Left ventricle myocardium inferior (tissue), 1 donor: ENCODE measurements at places on chromosomes 6 and 20. TPM values are rescaled to one million over a fixed set of nuclear protein-coding genes. Genes with fewer than 3 reads are reported as not detected.

- H3K27ac ChIP-seq: no peak overlapping the region
- H3K4me3 ChIP-seq: no peak overlapping the region
- H3K36me3 ChIP-seq: no peaks in the 10 kb centered on the region
Measured at GRCh38 chr20:40949346-40949745, 79.3 kb upstream of the TOP1 start.

DNA sequence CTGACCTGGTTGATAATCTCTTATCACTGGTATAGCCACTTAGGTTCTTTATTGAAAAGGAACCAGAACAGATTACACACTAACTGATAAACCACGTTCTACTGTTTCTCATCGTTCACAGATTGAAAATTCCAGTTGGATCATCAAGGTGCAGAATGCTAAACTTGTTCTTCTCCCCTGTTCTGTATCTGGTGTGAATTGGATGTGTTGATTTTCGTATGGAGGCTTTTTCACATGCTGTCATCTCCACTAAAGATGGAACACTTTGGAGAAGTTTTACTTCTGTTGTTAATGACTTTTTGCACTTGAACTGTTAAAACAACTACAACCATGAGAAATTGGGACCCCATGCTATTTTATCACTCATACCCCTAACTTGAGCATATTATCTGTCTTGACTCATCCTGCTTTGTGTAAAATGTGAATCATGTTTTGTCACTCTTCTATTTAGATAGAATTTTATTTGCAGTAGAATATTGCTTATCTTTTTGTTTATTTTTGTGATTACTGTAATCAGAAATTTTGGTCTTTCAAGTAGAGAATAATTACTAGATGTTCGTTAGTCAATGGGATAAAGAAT lies 17.5 kb downstream of the VAPB start:
- no peak for DNase-seq
- H3K36me3 ChIP-seq: no peaks in the 10 kb centered on the region
- peaks cover 89% of the 10 kb centered on the region for H3K4me1 ChIP-seq
- no peak overlapping the region for H3K4me3 ChIP-seq

DNA sequence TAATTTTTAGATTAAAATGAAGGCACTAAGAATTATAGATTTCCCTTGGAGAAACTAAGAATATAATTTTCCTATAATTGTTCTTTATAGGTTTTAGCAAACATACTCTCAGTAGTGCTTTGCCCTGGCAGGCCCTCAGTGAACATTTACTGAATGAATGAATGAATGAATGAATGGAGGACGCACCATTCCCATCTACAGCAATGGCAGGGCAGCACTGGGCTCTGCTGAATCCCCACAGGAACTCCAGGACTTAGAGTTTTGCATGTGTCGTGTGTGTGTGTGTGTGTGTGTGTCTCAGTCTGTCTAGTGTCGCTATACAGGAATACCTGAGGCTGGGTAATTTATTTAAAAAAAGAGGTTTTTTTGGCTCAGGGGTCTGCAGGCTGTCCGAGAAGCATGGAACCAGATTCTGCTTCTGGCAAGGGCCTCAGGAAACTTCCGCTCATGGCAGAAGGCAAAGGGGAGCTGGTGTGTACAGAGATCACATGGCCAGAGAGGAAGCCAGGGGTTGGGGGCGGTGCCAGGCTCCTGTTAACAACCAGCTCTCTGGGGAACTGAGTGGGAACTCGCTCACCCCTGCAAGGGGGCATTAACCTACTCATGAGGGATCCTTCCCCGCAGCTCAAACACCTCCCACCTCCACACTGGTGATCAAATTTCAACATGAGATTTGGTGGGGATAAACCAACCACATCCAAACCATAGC lies 20.1 kb downstream of the RNASET2 start:
- peaks cover 37% of the 10 kb centered on the region for H3K36me3 ChIP-seq
- no peaks in the 10 kb centered on the region for H3K27me3 ChIP-seq
- H3K27ac ChIP-seq: no peak overlapping the region
- H3K4me3 ChIP-seq: no peak overlapping the region
- peaks cover 6% of the 10 kb centered on the region for H3K4me1 ChIP-seq
- DNase-seq: no peak

DNA sequence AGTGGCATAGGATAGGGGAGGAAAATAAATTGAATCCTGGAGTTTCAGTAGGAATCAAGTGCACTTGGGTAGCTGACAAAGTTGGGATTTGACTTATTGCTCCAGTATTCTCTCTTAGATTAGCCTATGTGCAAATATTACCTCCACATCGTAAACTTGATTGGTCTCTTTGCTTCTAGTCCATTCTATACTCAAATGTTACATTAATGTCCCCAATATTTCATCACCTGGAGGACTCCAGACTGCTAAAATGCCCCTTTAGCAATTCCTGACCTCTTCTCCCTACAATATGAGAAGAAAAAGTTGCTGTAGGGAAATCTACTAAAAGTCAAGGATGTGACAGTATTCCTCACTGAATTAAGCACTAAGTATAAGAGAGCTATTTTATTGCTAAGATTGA lies 16.3 kb downstream of the AFDN start:
- no peaks in the 10 kb centered on the region for H3K36me3 ChIP-seq
- H3K4me3 ChIP-seq: no peak overlapping the region
- H3K27me3 ChIP-seq: no peaks in the 10 kb centered on the region
- H3K27ac ChIP-seq: no peak overlapping the region
- peaks cover 58% of the 10 kb centered on the region for H3K4me1 ChIP-seq

DNA sequence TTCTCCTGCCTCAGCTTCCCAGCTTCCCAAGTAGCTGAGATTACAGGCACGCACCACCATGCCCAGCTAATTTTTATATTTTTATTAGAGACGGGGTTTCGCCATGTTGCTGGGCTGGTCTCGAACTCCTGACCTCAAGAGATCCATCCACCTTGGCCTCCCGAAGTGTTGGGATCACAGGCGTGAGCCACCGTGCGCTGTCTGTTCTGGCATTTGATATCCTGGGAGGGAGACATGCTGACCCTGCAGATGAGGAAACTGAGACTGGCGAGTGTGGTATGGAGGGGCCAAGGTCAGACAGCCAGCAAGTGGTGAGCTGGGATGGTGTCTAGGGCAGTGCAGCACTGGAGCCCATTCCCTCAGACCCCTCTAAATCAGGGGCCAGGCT lies 44.6 kb downstream of the SRC start:
- peaks cover 5% of the 10 kb centered on the region for H3K4me1 ChIP-seq

VSTM2L gene
- total RNA-seq: 50.3 TPM

LMBRD1 gene
- 43.6 TPM for total RNA-seq

C6orf58 gene
- total RNA-seq: not detected

SLC22A2 gene
- total RNA-seq: not detected

KIF6 gene
- 0.69 TPM for total RNA-seq

PNPLA1 gene
- not detected for total RNA-seq

DDO gene
- 37.6 TPM for total RNA-seq

BPIFA1 gene
- not detected for total RNA-seq

TNNC2 gene
- total RNA-seq: 0.33 TPM

LCA5 gene
- 1.8 TPM for total RNA-seq

GPX5 gene
- not detected for total RNA-seq

SMOC2 gene
- total RNA-seq: 14.4 TPM
